Psoas muscle (tissue), 8 donors: ENCODE measurements at places on chromosomes 3 and 15. TPM values are rescaled to one million over a fixed set of nuclear protein-coding genes. Genes with fewer than 3 reads are reported as not detected.
A peak's percentile ranks its signal among the peaks of the same experiment; 100 is the strongest.

Gene HACD2
- polyA plus RNA-seq: 5.7 TPM

Gene SYNPR
- polyA plus RNA-seq: not detected

Gene GOLGA8N
- 1.1 TPM for polyA plus RNA-seq

DNA sequence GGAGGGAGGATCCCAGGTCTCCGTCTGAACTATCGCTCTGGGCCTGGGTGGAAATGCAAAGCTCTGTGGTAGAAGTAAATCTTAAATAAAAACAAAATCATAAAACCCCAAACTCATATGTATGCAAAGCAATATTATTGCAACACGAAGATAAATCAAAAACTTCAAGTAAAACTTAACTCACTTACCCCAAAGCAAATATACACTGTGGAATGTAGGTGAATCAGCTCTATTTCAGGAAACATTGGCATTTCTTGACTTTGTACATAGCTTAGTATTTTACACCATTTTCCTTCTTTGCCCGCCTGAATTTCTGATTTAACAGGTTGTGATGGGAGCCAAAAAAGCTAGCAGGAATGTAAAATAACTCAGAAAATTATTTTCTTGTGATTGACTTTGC, 126.2 kb downstream of the TPRG1 start:
- H3K27me3 ChIP-seq: no peaks in the 10 kb centered on the region
- no peak for DNase-seq
- H3K36me3 ChIP-seq: no peaks in the 10 kb centered on the region
- no peaks in the 10 kb centered on the region for H3K4me1 ChIP-seq

DNA sequence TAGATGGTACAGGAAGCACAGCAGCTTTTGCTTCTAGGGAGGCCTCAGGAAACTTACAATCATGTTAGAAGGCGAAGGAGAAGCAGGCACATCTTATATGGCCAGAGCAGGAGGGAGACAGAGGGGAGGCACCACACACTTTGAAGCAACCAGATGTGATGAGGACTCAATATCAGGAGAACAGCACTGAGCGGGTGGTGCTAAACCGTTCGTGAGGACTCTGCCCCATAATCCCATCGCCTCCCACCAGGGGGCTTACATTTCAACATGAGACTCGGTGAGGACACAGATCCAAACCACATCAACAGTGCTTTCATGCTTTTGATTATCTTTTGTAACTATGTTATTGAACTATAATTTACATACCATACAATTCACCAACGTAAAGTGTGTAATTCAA, 7.6 kb upstream of the TMEM44 start:
- H3K4me1 ChIP-seq: no peaks in the 10 kb centered on the region
- no peaks in the 10 kb centered on the region for H3K27me3 ChIP-seq
- peak overlapping the region; percentile 58 for H3K27ac ChIP-seq
- no peak for DNase-seq
- H3K36me3 ChIP-seq: peaks cover 64% of the 10 kb centered on the region
- no peak overlapping the region for H3K4me3 ChIP-seq

GRCh38 chr3:153679714-153680113, 441.5 kb upstream of the ARHGEF26 start:
- no peak for DNase-seq
- no peak overlapping the region for H3K27ac ChIP-seq
- no peaks in the 10 kb centered on the region for H3K27me3 ChIP-seq
- no peaks in the 10 kb centered on the region for H3K36me3 ChIP-seq

DNA sequence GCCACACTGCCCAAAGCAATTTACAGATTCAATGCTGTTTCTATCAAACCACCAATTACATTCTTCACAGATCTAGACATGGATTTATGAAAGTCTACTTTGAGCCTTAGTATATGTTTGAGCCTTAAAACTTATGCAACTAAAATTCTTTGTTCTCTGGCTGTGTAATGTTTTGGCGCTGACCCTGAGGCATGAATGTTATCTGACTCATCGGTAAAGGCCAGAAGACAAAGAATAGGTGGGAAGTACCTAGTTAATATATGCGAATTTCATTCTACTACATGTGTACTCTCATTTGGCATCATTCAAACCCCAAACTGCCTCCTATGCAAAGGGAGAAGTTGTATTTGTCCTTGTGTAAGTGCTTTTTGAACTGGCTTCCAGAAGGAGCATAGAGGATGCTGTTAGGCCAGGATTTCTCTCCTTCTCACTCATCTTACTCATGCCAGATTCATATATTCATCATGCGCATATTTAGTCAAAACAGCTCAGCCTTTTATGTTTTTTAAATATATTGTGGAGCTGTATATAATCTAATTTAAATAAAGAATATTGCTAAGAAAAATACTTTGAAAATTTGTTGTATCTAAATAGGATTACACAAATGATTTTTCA, 204.2 kb downstream of the NFKBIZ start:
- no peak overlapping the region for H3K4me3 ChIP-seq
- no peaks in the 10 kb centered on the region for H3K27me3 ChIP-seq
- no peaks in the 10 kb centered on the region for H3K36me3 ChIP-seq
- H3K4me1 ChIP-seq: no peaks in the 10 kb centered on the region
